ENCODE measurements at places on chromosomes 16 and 17.

GRCh38 chr16:79995315-79995714 is 394.8 kb upstream of the MAF start:
- DNase-seq, result no peak

DNA sequence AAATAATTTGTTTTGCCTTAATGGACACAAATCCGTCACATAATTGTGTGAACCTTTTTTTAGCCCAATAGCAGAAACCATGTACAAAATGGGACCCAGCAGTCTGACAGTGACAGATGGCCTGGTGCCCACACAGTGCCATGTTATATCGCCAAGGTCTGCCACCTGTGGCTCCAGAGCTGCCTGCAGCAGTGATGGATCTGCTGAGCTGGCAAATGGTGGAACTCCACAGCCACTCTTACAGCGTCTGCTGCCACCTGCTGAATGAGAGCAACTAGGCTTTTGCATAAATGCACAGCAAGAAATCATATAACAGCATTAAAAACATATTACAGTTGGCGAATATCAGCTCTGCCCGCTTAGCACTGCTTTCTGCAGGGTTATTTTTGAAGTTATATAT is 59.4 kb downstream of the NUP93 start:
- DNase-seq, result peak; percentile 4

DNA sequence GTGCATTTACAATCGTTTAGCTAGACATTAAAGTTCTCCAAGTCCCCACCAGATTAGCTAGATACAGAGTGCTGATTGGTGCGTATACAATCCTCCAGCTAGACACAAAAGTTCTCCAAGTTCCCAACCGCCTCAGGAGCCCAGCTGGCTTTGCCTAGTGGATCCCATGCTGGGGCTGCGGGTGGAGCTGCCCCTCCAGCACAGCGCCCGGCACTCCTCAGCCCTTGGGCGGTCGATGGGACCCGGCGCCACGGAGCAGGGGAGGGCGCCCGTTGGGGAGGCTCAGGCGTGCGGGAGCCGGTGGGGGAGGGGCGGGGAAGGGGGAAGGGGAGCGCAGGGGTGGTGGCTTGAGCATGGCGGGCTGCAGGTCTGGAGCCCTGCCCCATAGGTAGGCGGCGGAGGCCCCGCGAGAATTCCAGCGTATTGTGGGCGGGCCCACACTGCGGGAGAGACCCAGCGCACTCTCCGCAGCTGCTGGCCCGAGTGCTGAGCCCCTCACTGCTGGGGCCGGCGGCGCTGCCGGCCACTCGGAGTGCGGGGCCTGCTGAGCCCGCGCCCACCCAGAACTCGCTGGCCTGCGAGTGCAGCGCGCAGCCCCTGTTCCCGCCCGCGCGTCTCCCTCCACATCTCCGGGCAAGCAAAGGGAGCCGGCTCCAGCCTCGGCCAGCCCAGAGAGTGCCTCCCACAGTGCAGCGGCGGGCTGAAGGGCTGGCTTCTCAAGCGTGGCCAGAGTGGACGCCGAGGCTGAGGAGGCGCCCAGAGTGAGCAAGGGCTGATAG is 907.5 kb downstream of the CDH8 start:
- no peak for DNase-seq

DNA sequence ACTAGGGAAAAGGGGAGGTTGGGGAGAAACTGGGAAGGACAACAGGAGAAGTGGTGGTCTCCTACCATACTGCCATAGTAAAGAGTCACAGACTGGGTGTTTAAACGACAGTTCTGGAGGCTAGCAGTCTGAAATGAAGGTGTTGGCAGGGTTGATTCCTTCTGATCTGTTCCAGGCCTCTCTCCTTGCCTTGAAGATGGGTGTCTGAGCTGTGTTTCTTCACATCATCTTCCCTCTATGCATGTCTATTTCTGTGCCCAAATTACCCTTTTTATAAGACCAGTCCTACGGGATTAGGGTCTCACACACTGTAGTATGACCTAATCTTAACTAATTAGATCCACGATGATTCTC is 79.8 kb upstream of the TMEM97 start:
- no peak for DNase-seq

GRCh38 chr17:72022328-72023275 is 98.2 kb upstream of the SOX9 start:
- no peak for DNase-seq

DNA sequence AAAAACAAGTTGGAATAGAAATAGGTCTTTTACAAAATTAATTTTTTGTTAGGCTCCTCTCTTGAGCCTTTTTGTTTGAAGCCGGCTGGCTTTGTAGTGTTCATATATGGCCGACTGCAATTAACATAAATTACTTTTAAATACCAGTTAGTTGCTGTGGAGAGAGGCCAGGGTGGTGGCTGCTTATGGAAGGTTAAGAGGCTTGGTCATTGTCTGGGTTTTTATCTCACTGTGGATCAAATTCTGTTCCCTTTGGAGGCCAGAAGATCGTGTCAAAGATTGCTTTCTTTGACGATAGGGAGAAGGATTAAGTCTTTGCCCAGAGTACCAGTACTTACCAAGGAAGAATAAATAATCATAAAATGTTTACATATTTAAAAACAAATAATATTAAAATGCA is 39.9 kb downstream of the MSI2 start:
- no peak for DNase-seq

GRCh38 chr16:27217256-27217655 is 13.9 kb downstream of the KDM8 start:
- no peak for DNase-seq

- DNase-seq, result peak; percentile 87
Measured at GRCh38 chr17:63984651-63985386, 12.1 kb upstream of the SCN4A start.

GRCh38 chr17:77594416-77595209 is 363.9 kb upstream of the TNRC6C start:
- DNase-seq, result no peak

- DNase-seq, result no peak
Measured at GRCh38 chr16:46885960-46886763, 2.0 kb downstream of the GPT2 start.

GRCh38 chr17:36535669-36536081 is 888 bp downstream of the PIGW start:
- no peak for DNase-seq

- no peak for DNase-seq
Measured at GRCh38 chr16:74099530-74099929, 197.1 kb upstream of the PSMD7 start.
